ENCODE measurements at places on chromosomes 7 and 10.
A peak's percentile ranks its signal among the peaks of the same experiment; 100 is the strongest.

DNA sequence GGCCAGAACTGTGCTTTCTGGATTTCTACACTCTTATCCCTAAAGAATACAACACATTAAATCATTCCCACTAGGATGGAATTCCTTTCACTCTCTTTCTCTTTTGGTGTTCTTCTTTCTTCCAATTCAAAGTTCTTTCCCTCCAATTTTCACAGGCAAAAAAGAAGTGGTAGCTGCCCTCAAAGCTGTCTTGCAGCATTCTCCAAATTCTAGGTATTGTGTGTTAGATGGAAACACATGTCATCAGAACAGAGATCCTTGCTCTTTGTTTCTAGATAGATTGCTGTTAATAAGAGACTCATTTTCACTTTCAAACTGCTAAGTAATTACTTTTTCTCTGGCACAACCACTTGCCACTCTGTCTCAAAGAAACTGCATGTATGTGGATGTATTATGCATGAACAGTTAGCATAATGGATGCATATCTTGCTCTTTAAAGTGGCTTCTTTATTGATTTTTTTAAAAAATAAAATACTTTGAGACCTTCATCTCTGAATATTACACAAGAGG, 31.0 kb downstream of the SHTN1 start:
- DNase-seq, result no peak

DNA sequence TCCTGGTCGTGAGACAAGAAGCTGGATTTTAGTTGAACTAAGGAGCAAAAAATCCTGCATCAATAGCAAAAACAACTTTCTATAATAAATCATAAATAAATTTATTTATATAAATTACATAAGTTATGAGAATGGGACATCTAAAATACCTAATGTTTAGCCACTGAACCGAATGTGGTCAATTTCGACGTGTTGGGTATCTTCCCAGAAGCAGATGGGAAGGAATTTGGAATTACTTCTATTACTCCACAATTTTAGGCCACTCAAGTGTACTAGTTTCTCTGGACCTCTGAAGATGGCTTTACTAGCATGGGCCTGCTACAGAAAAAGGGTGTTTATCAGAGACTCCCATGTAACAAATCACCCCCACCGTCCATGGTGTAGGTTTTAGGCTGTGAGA, 172.0 kb downstream of the PRPF18 start:
- DNase-seq, result no peak

- no peak for DNase-seq
These were observed 92.3 kb downstream of the CTNNA3 start for GRCh38 chr10:67603701-67604100.

- DNase-seq, result no peak
These were observed 409.4 kb downstream of the SH2D4B start for GRCh38 chr10:80946957-80947726.

DNA sequence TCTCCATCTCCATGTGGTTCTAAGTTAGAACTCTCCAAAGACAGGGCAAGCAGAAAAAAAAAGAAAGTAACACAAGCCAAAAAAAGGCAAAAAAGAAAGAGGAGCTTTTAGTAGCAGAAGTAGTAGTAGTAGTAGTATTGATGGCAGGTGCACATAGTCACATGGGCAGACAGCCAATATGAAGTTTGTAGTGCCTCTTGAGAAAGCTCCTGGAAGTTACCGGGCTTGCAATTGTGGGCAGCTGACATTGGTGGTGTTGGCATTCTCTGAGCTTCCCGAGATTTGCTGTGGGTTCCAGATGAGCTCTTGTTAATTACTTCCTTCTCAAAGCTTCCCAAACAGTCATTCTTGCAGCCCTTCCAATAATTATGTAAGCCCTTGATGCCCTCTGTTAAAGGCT, 1128.5 kb downstream of the TYW1 start:
- no peak for DNase-seq

DNA sequence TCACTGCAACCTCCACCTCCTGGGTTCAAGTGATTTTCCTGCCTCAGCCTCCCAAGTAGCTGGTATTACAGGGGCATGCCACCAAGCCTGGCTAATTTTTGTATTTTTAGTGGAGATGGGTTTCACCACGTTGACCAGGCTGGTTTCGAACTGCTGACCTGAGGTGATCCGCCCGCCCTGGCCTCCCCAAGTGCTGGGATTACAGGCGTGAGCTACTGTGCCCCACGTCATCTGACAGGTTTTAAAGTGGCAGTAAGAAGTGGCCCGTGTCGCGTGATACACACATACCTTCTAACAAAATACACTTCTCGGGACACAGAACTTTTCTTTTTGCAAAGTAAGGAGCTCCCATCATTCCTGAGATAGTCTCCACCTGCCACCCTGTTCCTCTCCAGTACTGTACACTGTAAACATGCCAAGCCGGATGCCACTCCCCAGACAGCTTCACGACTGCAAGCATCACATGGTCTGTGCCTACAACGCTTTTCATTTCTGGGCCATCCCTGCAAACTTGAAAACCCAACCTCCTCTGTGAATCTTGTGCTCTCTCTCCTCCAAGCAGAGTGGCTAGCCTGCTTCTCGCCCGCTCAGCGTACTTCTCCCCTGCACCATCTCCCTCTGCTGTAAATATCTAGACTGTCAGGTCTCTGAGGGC, 256.3 kb upstream of the KLF14 start:
- no peak for DNase-seq

- DNase-seq, result no peak
These were observed 129.9 kb downstream of the ABCA13 start for GRCh38 chr7:48301201-48301600.

DNA sequence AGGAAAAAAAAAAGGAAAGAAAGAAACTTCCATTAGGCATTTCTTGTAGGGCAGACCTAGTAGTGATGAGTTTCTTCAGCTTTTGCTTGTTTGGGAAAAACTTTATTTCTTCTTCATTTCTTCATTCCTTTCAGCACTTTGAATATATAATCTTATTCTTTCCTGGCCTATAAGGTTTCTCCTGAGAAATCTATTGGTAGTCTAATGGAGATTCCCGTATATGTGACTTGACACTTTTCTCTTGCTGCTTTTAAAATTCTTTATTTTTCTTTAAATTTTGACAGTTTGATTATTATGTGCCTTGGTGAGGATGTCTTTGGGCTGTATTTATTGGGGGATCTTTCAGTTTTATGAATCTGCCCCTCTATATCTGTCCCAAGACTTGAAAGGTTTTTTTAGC, 3.9 kb upstream of the BTAF1 start:
- DNase-seq, result no peak

GRCh38 chr7:70474639-70475234, 657.2 kb upstream of the GALNT17 start:
- DNase-seq, result no peak

DNA sequence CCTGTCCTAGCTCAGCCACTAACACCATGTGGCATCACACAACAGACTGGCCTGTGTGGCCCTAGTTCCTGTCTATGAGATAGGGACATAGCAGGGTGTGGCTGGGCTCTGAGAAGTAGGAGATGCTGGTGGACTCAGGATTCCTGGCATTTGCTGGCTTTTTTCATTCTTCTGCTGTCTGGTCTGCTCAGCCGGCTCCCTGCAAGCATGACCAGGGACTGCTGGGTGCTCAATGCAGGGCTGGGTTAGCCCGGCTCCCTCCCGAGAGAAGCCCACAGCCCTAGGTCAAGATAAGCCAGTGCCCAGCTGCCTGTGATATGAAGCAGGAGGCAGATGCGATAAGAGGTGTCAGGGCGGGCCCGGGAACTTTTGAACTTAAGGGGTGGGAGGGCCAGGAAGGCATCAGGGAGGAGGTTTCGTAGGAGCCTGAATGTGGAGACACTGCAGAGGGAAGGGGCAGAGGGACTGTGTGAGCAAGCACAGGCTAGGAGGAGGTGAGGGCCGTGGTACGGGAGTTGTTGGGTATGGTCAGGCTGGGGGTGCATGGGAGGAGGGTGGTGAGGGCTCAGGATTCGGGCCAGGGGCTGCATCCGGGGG, 3.5 kb downstream of the AQP1 start:
- no peak for DNase-seq

GRCh38 chr7:107167483-107168232, 1.1 kb upstream of the HBP1 start:
- no peak for DNase-seq

DNA sequence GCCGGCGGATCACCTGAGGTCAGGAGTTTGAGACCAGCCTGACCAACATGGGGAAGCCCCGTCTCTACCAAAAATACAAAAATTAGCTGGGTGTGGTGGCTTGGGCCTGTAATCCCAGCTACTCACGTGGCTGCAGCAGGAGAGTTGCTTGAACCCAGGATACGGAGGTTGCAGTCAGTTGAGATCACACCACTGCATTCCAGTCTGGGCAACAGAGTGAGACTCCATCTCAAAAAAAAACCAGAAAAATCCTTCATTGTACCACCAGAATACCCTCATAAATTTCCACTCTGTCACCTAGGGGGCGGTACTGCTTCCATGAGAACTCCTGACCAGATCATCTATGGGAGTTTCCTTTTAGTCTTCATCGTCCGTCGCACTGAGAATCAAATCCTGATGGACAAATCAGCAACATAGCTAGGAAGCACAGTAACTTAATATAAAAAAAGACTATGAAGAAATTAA, 225.8 kb upstream of the KLF14 start:
- DNase-seq, result peak; percentile 52

DNA sequence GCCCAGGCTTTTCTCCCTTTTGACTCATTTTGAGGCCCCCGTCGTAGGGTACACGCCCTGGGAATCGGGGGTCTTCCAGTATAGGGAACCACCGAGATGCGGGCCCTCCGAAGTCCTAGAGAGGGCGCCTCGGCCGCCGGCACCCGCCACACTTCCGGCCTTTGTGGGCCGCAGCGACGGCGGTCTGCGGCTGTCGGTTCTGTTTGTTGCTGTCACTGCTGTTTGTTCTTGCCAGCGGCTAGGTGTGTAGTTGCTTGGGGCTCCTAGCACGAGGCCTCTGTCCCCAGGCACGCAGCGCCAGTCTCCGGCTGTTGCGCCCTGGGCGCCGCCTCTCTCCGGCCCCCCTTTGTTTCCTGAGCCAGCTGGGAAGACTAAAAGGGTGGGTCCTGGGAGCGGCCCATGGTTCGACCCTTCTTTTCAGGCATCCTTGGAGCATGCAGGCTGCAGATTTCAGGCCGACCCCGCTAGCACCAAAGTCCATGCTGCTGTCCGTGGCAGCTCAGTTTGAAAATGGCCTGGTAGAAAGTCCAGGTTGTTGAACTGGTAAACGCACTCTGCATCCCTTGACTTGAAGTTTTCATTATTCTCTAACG, 17.8 kb upstream of the ZKSCAN1 start:
- peak; percentile 62 for DNase-seq

GRCh38 chr10:5933909-5934546, 43.3 kb downstream of the IL15RA start:
- no peak for DNase-seq

DNA sequence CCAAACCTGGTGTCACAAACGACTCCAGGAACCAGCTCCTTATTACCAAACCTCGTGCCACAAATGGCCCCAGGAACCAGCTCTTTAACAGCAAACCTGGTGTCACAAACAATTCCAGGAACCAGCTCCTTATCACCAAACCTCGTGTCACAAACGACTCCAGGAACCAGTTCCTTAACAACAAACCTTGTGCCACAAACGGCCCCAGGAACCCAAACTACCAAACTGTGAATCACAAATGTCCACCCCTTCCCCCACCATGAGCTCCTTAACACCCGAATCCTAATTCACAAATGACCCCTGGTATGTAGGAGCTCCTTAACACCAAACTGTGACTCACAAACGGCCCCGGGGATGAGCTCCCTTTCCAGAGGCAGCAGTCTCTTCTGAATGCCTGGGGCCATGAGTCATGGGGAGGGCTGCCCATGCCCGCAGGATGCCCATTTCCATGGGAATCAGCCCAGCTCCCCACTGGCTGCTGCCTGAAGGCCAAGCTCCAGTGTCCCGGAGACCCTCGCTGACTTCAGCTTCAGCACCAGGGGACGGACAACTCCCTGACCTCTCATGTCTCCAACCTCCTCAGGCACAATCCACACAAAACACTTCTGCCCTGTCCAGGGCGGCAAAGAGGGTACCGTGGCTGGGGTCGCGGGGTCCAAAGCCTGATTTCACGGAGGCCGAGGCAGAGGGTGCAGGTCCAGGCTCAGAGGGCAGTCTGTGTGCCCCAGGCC, 213.1 kb downstream of the ELFN1 start:
- no peak for DNase-seq

- DNase-seq, result no peak
These were observed 1.1 kb downstream of the PSMA2 start for GRCh38 chr7:42930889-42931288.

DNA sequence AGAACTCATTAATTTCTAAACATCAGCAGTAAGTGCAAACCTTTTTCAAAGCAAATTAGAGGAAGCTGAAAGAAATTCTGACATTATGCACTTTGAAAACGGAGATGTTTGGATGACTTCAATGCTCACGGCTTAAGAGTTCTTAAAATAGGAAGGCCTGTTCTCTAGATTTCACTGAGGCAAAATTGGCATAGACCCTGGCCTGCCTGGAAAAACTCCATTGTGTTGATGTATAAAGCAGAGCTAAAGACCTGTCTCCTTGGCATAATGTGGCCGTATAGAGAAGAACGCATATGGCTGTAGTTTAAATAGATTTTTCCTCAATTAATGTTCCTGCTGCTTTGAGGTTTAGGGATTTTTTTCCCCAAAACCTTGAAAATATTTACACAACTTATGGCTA, 24.5 kb upstream of the AGMO start:
- DNase-seq, result no peak

DNA sequence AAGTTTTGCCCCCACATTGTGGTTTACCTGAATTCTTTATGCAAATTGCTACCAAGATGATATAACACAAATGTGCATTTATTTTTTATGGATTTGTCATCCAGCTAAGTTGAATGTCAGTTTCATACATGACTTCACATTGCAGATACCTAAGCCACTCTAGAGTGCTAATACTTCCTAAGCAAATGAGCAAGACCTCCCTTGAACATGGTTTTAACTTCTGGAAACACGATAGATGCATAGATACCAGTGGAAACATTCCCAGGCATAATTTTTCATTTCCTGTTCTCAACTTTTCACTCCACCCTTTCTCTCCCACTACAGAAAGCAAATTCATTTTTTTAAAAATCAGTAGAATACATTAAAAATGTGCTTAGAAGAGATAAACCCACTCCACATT, 20.3 kb downstream of the GOT1 start:
- DNase-seq, result no peak

- DNase-seq, result no peak
These were observed 57.3 kb upstream of the FGFR2 start for GRCh38 chr10:121655254-121656144.

DNA sequence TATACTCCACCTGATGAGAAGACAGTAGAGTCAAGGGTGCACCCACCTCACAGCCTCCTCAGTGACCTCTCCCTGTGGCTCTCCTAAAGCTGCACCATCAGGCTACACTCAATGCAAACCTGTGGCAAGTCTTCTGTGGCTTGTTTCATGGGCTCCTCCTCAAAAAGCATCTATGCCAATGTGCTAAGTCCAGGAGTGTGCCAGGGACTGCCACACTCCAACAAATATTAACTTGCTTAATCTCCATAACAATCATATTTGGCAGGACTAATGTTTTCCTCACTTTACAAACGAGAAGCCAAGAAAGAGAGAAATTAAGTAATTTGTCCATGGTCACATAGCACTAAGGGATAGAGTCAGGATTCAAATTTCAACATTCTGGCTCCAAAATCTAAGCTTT, 11.9 kb downstream of the NRAP start:
- no peak for DNase-seq

Data from T-helper 2 cell treated with Interferon-gamma antibody and Interleukin-4, amounts not matched to agents 5 μg/mL and 100 μg/mL, for 36 hours (primary cell).